Ascending aorta (tissue), 2 donors: ENCODE measurements at places on chromosomes 3 and 15.

GRCh38 chr3:40617084-40617483 lies 92.3 kb downstream of the ZNF621 start:
- no peak for DNase-seq

DNA sequence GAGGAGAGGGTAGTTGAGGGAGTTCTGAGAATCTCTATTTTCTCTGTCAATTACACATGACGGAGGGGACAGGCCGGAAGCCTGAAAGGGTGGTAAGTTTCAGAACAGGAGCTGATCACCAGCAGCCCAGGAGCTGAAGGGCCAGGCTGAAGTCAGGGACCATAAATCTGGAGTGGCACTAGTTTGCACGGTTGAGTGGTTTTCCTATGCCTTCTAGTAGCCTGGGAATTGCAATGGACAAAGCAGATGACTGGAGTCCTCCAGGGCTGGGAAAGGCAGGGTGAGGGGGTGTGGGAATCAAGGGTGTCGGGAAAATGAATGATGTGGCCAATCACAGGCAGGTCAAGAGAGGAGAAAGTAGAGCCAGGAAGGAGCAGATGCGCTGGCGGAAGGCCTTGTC lies 72.5 kb downstream of the MAGEF1 start:
- DNase-seq: no peak

DNA sequence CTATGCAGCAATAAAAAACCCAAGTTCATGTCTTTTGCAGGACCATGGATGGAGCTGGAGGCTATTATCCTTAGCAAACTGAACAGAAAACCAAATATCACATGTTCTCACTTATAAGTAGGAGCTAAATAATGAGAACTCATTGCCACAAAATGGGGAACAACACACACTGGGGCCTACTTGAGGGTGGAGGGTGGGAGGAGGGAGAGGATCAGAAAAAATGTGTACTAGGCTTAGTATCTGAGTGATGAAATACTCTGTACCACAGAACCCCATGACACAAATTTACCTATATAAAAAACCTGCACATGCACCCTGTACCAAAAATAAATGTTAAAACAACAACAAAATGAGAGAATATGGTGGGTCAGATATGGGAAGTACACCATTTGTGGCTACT lies 49.6 kb upstream of the AADACL2 start:
- no peak for DNase-seq

- no peak for DNase-seq
Measured at GRCh38 chr3:142724682-142725356, 985 bp downstream of the TRPC1 start.

DNA sequence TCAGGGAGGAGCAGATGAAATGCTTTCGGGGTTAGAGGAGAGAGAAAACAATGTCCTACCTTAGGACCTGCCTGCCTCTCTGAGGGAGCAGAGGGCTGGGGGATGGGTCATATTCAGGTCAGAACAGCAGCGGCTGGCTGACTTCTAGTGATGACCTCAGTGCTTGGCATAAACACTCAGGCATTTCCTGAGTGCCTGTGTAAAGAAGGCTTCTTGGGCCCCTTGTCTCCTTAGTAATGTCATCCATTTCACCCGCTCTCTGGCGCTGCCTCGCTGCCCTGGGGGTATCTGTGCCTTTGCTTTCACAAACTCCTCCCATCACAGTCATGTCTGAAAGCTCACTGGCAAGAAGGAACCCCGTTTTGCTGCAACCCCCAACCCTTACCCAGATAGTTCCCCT lies 82.9 kb upstream of the GSK3B start:
- DNase-seq: peak; percentile 75

GRCh38 chr15:60254416-60254815 lies 143.4 kb downstream of the ANXA2 start:
- no peak for DNase-seq

GRCh38 chr3:151635905-151636304 lies 97.8 kb upstream of the AADACL2 start:
- DNase-seq: no peak

- DNase-seq: peak; percentile 19
Measured at GRCh38 chr3:135109681-135110080, 314.6 kb downstream of the EPHB1 start.

- DNase-seq: no peak
Measured at GRCh38 chr3:187700249-187700648, 2.1 kb downstream of the RTP2 start.

DNA sequence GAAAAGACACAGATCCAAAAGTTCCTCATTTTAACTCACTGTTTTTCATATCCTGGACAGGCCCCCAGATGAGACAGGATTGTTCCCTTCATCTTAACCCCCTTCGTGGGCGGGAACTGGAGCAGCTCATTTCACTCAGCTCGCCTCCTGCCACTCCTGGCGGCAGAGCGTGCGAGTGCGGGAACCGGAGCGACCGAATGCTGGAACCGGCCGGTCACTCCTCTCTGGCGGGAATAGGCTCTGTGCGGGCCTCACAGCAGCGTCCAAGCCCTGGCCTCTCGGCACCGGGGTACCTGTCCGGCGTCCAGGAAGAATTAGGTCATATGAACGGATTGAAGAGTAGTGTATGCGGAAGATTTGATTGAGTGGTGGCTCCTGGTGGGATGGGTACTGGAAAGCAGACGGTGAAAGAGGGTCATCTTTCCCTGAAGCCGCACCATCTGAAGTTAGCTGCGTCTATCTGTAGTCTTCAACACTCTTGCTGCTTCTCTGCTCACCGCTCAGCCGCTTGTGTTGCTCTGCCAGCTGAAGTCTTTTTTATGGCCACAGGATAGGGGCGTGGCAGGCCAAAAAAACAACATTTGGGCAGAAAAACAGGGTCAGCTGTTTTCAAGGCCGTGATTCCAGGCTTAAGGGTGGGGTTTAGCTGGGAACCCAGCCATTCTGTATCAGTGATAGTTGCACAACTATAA lies 42.3 kb upstream of the FXR1 start:
- DNase-seq: no peak

GRCh38 chr3:62611541-62612240 lies 238.3 kb upstream of the FEZF2 start:
- no peak for DNase-seq

DNA sequence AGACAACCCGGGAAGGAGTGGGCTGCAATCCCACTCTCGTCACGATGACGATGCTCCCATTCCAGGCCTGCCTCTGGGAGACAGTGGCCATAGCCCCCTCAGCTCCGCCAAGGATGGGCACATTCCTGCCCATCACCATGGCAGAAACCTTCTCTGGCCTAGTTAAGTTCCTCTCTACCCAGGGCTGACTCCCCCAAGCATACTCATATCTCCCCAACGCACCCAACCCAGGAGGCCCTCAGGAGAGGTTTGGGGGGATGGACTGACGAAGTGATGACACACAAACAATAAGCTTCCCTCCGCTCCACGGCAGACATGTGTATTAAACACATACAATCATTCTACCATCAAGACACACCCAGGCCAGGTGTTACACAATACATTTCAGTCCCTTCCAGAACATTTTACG lies 60.1 kb downstream of the VGLL4 start:
- DNase-seq: no peak

GRCh38 chr3:155891321-155891720 lies 20.9 kb downstream of the GMPS start:
- DNase-seq: no peak

GRCh38 chr3:56590814-56591213 lies 33.8 kb downstream of the CCDC66 start:
- no peak for DNase-seq

- no peak for DNase-seq
Measured at GRCh38 chr15:42931702-42932486, 11.3 kb upstream of the TTBK2 start.

DNA sequence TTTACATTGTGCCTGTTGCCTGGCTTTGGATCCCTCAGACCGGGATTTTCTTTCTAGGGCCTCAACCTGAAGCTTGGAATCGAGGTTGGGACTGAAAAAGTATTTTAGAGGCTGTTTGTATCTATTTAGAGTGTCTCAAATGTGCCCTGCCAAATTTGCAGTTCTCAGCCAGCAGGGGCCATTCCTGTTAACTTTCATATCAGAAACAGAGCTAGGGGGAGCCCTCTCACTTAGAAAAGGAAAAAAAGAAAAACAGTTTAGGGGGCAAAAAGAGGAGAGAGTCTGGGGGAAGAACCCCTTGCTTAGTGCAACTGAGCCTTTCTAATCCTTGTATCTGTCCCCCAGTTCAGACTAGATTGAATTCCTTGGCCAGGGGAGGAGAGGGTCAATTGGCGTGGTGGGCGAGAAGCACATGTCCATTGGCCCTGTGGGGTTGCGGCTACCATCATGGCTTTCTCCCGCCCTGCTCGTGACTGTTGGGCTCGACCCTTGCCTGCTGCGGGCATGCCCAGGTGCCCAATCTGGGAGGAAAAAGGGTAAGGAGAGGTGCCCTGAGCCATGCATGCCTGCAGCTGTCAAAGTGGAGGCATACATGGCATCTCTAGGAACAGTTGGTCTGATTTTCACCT lies 101.6 kb downstream of the CFAP44 start:
- DNase-seq: no peak

DNA sequence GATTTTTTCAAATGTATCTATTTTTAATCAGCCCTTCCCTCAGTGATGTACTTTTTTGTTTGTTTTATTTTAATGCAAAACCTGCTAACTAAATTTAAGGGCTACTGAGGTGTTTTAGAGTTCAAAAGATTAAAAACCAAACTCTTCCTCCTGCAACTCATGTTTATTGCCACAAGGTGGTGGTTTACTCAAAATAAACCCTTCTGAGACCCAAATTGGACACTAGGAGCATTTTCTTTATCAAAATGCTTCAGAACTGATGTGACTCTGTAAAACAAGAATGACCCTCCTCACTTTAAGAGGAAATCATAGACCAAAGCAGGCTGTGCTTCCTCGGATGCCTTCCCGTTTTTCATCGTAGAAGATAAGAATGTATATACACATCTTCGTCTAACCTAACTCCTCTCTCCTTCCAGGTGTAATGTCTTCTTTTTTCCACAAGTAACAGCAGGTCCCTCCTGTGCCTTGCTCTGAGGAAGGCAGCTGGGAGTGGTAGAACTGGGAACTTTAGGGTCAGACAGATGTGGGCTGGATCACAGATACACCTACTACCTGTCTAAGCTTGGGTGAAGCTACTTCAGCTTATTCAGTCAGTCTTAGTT lies 2.9 kb upstream of the NME9 start:
- DNase-seq: no peak

- peak; percentile 82 for DNase-seq
Measured at GRCh38 chr3:66407611-66408218, 93.1 kb downstream of the LRIG1 start.

DNA sequence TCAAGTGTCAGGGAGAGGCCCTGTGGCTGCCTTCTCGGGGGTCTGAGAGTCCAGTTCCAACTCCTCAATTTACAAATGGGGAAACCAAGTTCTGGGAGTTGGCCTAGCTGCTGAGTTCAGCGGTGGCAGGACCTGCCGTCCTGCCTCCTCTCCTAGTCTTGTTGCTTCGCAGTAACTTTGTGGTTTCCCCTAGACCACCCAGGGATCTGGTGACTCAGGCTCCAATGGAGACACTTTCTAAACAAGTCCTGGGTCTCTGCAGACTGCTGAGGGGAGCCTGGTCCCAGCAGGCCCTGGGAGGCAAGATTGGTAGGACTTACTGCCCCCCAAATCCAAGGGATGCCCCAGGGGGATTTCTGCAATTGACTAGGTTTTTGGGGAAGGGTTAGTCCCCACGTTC lies 83.6 kb downstream of the SMAD6 start:
- no peak for DNase-seq

DNA sequence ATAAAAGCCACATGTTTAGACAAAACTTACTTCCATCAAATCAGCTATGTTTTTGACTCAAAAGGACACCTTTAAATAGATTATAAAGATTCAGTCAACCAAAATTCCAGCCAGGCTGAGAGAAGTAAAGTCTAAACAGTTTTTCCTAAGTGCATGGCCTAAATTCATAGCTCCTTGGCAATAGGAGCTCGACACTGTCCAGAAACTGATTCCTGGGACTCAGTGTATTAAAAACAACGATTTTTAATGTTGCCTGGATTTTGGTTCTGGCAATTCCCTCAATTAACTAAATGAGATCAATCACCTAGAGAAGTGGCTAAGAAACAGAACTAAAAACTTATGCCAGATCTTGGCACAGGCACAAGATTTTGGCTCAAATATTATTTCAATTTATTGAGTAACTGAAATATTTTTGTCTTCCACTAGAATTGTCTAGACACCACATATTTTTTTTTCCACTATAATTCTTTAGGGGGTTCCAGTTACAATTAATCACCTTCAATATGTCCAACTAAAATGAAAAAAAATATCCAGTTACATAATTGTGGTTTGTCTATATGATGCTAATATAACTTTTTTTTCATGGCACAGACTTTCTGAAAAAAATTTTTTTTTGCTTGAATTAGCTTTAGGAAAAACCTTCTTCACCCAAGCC lies 135.9 kb downstream of the TFDP2 start:
- DNase-seq: no peak

- no peak for DNase-seq
Measured at GRCh38 chr3:149608987-149609386, 48.8 kb downstream of the WWTR1 start.

DNA sequence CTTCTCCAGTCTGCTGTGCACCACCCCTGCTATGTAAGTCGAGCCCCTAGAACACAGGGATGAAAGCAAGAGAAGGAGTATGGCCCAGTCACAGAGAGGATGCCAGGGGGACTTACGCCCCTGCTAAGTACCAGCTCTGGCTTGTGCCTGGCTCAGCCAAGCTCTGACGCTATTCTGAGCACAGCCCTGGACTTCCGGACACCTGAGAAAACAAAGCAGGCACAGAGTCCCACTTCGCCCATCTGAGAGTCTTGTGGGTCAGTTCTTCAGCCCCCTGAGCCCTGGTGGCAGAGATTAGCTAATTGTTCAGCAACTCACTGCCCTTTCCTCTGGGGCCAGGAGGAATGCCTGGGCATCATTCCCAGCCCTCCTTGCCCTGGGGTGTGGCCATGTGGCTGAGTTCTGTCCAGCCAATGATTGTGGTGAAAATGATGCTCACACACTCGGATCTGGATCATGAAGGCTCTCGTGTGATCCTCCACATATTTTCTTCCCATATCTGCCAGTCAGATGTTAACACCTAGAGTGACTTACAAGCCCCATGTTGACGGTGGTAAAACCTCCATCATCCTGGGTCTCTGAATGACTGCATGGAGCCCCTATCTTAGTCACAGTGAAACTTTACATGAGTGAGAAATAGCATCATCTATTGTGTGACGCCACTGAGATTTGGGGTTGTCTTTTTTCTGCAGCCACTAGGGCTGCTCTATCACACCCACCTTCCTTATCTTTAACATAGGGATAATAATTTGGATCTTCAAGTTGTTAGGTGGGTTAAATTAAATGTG lies 105.7 kb downstream of the TPRA1 start:
- DNase-seq: peak; percentile 47

- DNase-seq: no peak
Measured at GRCh38 chr3:128489927-128490649, 2.9 kb downstream of the GATA2 start.

DNA sequence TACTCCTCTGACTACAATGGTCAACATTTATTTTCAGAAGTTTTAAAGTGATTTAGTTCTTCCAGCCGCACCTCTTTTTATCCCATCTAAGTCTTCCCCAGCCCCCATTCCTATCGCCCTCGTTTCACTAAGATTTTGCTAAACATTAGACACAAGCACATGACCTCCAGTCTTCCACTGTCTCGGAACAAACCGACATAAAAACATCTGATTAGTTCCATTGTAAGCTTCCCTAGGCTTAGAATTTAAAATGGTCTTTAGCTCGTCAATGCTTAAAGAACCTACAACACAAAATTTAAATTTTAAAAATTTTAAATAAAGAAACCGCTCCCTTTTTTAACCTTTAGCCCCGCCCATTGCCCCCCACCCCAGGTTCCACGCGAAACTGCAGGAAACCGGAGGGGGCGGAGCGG lies 284 bp upstream of the TSC22D2 start:
- DNase-seq: no peak
